ENCODE measurements at places on chromosomes 5 and 9. TPM values are rescaled to one million over a fixed set of nuclear protein-coding genes. Genes with fewer than 3 reads are reported as not detected.

Gene PCDHB5
- 10.3 TPM for total RNA-seq

Gene LHX2
- not detected for total RNA-seq

Gene PRXL2C
- total RNA-seq = 14.9 TPM

Gene SMIM23
- not detected for total RNA-seq

Gene TGFBI
- 25.3 TPM for total RNA-seq

Gene KCNV2
- not detected for total RNA-seq

Gene SPRY4
- 5.5 TPM for total RNA-seq

Gene IL3
- not detected for total RNA-seq

Gene FCN1
- 0.43 TPM for total RNA-seq

Gene RBM27
- total RNA-seq = 19.3 TPM

Gene CER1
- not detected for total RNA-seq

Gene POU5F2
- total RNA-seq = 0.83 TPM

Gene TMEFF1
- total RNA-seq = 1.2 TPM

Gene DRD1
- total RNA-seq = 0.12 TPM

- H3K27ac ChIP-seq = no peak overlapping the region
- H3K4me3 ChIP-seq = no peak overlapping the region
- H3K27me3 ChIP-seq = no peaks in the 10 kb centered on the region
- H3K4me1 ChIP-seq = no peaks in the 10 kb centered on the region
- no peaks in the 10 kb centered on the region for H3K36me3 ChIP-seq
These were observed 260.5 kb upstream of the WWC1 start for GRCh38 chr5:168030912-168031311.

- no peak for DNase-seq
- H3K4me1 ChIP-seq = no peaks in the 10 kb centered on the region
- no peak overlapping the region for H3K4me3 ChIP-seq
- no peaks in the 10 kb centered on the region for H3K27me3 ChIP-seq
- no peak overlapping the region for H3K27ac ChIP-seq
These were observed 21.7 kb downstream of the ALG2 start for GRCh38 chr9:99199938-99200539.

DNA sequence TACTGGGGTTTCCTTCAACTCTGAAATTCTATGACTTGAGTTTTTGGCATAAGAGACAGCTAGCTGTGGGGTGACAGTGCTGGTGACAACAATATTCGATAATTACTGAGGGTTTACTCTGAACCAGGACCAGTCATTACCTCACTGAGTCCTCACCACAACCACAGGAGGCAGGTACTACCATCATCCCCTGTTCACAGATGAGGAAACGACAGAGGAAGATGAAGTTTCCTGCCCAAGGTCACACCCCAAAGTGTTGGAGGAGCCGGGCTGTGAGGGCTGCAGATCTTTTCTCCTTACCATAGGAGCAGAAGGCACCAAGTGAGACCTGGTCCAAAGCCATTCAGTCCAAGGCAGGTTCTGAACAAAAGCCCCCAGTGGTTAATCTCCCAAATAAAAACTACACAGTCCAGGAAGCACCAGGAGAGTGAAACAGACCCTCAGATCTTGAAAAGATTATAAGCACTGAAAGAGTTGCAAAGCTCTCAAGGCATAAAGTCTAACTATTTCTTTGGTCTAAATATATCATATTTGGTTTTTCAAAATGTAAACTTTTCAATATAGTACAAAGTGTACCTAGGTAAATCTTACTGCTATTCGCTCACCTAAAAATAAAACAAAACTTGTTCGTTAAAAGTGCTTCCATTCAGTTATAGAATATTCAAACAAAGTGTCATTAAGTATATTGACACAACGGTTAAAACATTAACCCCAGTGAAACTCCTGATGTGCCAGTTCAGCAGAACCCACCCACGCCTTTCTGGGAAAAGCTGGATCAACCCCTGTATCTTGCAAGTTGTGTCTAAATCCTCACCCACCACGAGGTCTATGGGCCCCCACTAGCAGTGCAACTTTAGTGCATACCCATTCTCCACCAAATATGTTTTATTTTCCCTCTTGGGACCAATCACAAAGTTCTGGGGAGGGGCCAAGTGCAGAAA lies 82.6 kb upstream of the EQTN start:
- no peak overlapping the region for H3K27ac ChIP-seq
- no peak overlapping the region for H3K4me3 ChIP-seq
- no peaks in the 10 kb centered on the region for H3K27me3 ChIP-seq
- no peak for DNase-seq
- no peaks in the 10 kb centered on the region for H3K36me3 ChIP-seq
- H3K4me1 ChIP-seq = peaks cover 3% of the 10 kb centered on the region

DNA sequence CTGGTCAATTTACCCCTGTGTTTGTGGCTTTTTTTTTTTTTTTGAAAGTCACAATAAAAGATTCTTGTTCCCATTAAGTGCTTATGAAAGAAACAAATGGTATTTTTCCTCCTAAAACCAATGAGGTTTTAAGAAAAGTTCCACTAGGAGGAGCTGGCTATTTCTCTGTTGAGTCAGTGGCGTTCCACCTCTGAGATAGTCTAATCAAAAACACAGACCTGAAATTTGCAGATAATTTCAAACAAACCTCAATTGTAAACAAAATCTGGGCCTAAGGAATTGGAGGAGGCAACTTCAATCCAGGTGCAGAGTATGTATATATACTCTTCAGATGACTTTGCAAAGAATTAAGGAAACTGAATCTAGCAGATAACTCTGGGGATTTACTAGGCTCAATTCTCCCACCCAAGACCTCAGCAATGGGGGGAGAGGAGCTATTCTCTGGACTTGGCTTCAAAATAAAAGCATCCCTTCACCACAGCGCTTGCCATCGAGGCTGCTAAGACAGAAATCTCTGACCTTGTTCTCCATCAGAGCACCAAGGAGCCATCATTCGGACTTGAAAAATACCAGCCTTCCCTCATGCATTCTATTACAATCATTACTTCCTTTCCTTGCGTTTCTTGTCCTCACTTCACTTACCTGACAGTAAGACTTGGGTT lies 52.4 kb downstream of the FANCC start:
- H3K4me3 ChIP-seq = no peak overlapping the region
- H3K27me3 ChIP-seq = no peaks in the 10 kb centered on the region
- no peaks in the 10 kb centered on the region for H3K4me1 ChIP-seq
- H3K36me3 ChIP-seq = no peaks in the 10 kb centered on the region
- DNase-seq = no peak

- no peaks in the 10 kb centered on the region for H3K36me3 ChIP-seq
- no peaks in the 10 kb centered on the region for H3K4me1 ChIP-seq
- H3K27me3 ChIP-seq = no peaks in the 10 kb centered on the region
- no peak for DNase-seq
These were observed 263.5 kb downstream of the CWC27 start for GRCh38 chr5:65032250-65032649.

GRCh38 chr5:963673-964531 lies 44.7 kb upstream of the NKD2 start:
- peaks cover 12% of the 10 kb centered on the region for H3K4me1 ChIP-seq
- DNase-seq = no peak
- no peaks in the 10 kb centered on the region for H3K27me3 ChIP-seq

DNA sequence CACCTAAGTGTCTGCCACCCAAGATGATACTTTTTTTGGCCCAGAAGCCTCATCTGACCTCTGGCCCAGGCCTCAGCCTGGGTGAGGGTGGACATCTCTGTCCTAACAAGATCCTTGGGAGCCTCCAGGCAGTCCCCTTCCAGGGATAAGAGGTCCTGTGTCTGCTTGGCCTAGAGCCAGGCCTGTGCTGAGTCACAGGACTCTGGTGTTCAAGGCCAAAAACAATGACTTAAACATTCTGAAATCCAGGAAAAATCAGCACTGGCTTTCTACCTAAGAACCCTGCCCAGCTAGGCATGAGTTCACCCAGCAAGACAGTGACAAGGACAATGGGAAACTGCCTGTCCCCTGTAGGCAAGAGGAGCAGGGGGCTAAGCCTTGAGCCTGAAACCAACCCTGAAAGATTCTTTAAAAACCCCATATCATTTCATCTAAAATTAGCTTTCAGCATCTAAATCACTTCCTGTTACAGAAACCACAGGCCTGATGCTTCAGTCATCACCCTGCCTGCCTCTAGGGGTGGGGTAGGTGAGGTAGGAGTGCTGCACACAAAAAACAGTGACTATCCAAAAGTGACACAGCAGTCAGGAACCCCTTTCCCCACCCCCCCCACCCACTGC lies 29.9 kb downstream of the CSF2 start:
- no peak overlapping the region for H3K4me3 ChIP-seq
- H3K27ac ChIP-seq = no peak overlapping the region
- no peaks in the 10 kb centered on the region for H3K4me1 ChIP-seq
- H3K27me3 ChIP-seq = no peaks in the 10 kb centered on the region
- peak; percentile 33 for DNase-seq

- DNase-seq = no peak
- H3K4me1 ChIP-seq = no peaks in the 10 kb centered on the region
- no peak overlapping the region for H3K27ac ChIP-seq
- H3K4me3 ChIP-seq = no peak overlapping the region
These were observed 20.9 kb upstream of the ADAM19 start for GRCh38 chr5:157596487-157596886.

- H3K27me3 ChIP-seq = no peaks in the 10 kb centered on the region
- H3K36me3 ChIP-seq = no peaks in the 10 kb centered on the region
- H3K27ac ChIP-seq = no peak overlapping the region
These were observed 477.6 kb downstream of the TLE1 start for GRCh38 chr9:81211741-81212140.

- no peaks in the 10 kb centered on the region for H3K27me3 ChIP-seq
- DNase-seq = no peak
- no peaks in the 10 kb centered on the region for H3K36me3 ChIP-seq
- no peak overlapping the region for H3K4me3 ChIP-seq
These were observed 104.4 kb upstream of the GNA14 start for GRCh38 chr9:77752554-77752953.

GRCh38 chr5:143200781-143201398 lies 202.6 kb downstream of the NR3C1 start:
- H3K4me1 ChIP-seq = no peaks in the 10 kb centered on the region
- no peak for DNase-seq
- no peak overlapping the region for H3K27ac ChIP-seq
- H3K4me3 ChIP-seq = no peak overlapping the region

GRCh38 chr5:152113401-152113800 lies 188.8 kb upstream of the GLRA1 start:
- no peak overlapping the region for H3K27ac ChIP-seq
- H3K4me1 ChIP-seq = no peaks in the 10 kb centered on the region
- no peaks in the 10 kb centered on the region for H3K36me3 ChIP-seq
- no peak for DNase-seq
- H3K27me3 ChIP-seq = no peaks in the 10 kb centered on the region

DNA sequence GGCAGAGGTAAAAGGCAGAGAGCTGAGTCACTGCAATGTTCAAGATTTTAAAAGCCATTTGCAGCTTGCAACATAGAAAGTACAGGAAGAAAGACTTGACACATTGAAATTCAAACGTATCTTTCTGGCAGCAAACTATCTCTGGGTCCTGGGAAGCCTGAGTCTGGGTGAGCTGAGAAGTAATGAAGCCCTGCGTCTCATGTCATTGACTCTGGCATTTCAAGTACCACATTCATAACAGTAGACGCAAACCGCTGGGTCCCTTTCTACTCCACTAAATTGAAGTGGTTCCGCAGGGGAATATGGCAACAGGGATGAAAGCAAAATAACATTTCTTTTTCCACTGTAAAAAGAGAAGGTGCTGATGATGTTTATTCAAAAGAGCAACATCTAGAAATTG lies 694.3 kb downstream of the BRINP1 start:
- H3K4me3 ChIP-seq = no peak overlapping the region
- H3K27ac ChIP-seq = no peak overlapping the region
- no peaks in the 10 kb centered on the region for H3K27me3 ChIP-seq
- H3K36me3 ChIP-seq = no peaks in the 10 kb centered on the region

DNA sequence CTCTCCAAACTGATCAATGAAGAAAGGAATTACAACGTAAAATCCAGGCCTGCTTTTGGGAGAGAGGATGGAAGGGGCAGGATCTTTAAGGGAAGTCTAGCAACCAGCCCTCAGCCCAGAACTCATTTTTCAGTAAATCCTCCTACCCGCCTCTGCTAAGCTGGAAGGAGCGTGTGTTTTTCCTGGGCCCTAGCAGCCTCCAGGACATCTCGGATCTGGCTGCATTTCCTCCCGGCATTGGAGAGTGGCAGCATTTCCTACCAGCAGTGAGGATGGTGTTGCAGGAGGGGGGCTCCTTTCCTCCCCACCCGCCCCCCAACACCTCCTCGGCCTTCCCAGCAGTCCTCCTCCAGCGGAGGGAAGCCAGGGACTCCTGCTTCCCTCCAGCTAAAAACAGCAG lies 54.5 kb downstream of the DCP2 start:
- no peaks in the 10 kb centered on the region for H3K36me3 ChIP-seq
- H3K27ac ChIP-seq = no peak overlapping the region
- H3K27me3 ChIP-seq = no peaks in the 10 kb centered on the region
- H3K4me1 ChIP-seq = peaks cover 4% of the 10 kb centered on the region
- H3K4me3 ChIP-seq = no peak overlapping the region

GRCh38 chr5:10858945-10859344 lies 97.9 kb upstream of the DAP start:
- H3K27me3 ChIP-seq = no peaks in the 10 kb centered on the region
- H3K27ac ChIP-seq = no peak overlapping the region
- H3K36me3 ChIP-seq = no peaks in the 10 kb centered on the region
- no peak overlapping the region for H3K4me3 ChIP-seq
- DNase-seq = no peak
- H3K4me1 ChIP-seq = peaks cover 2% of the 10 kb centered on the region

GRCh38 chr5:15103130-15103529 lies 231.6 kb upstream of the ANKH start:
- H3K27me3 ChIP-seq = no peaks in the 10 kb centered on the region
- H3K4me3 ChIP-seq = no peak overlapping the region
- DNase-seq = no peak
- no peaks in the 10 kb centered on the region for H3K36me3 ChIP-seq

DNA sequence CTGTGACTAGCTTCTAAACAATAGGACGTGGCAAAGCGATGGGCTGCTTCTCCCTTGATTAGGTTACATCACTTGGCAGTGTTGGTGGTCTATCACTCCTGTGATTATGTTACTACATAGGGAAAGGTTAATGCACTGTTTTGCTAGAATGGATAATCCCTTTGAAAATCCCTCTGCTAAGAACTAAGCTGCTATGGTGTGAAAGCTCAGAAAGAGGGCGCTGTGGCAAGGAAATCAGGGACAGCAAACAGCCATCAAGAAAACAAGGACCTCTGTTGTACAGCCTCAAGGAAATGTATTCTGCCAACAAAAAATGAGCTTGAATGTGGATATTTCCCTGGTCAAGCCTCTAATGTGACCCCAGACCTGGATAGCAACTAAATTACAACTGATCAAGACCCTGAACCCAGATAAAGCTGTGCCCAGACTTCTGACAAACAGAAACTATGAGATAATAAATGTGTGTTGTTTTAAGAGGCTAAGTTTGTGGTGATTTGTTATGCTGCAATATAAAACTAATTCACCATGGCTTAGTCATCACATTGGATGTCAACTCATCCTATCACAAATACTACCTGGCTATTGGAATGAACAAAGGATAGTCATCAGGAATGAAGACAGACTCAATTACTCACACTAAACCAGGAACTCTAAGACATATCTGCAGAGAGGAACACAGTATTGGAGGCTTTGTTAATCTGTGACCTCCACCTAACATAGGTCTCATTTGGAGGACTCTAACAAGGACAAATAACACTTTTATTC lies 1215.9 kb downstream of the EFNA5 start:
- H3K4me1 ChIP-seq = no peaks in the 10 kb centered on the region
- no peaks in the 10 kb centered on the region for H3K27me3 ChIP-seq
- H3K4me3 ChIP-seq = no peak overlapping the region
- no peak overlapping the region for H3K27ac ChIP-seq
- no peaks in the 10 kb centered on the region for H3K36me3 ChIP-seq
